HFFc6 (cell line): ENCODE measurements at places on chromosomes 12 and 14. TPM values are rescaled to one million over a fixed set of nuclear protein-coding genes. Genes with fewer than 3 reads are reported as not detected.

The RFX4 gene
- not detected in 3 replicates for total RNA-seq

DNA sequence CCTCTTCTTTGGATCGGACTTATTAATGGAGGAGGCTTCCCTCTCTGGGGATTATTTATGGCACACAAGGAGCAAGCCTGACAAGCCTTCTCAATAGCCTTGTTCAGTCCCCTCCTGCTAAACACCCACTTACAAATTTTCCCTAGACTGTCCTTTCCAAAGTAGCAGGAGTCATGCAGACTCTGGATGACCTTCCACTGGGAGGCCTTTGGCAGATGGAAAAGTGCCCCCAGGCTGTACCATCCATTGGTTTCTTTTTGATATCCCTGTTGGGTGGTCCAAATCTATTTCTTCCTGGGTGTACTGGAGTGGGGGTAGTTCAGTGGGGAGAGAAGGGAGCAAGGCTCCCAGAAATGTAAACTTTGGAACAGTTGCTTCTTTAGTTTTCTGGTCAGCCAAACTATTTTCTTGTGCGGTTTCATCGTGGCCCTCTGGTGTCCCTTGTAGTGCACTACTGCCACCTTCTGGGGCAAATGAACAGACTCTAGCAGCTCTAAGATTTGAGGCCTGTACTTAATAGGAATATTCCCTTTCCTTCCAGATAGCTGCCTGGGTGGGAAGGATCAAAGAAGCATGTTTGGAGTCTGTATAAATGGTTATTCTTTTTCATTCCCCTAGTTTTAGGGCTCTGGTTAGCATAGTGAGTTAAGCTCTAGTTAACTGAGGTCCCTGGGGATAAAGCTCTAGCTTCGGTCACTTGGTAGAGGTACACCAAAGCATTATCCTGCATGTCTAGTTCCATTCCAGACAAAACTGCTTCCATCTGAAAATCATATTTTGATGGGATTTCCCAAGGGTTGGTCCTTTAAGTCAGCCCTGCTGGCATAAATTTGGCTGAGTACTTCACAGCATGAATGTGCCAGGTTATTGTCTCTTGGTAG is 409.5 kb downstream of the SLC6A15 start:
- no peaks in the 10 kb centered on the region for H3K36me3 ChIP-seq
- peaks cover 21% of the 10 kb centered on the region for H3K4me1 ChIP-seq
- no peak overlapping the region for H3K27ac ChIP-seq
- no peaks in the 10 kb centered on the region for H3K27me3 ChIP-seq
- H3K4me3 ChIP-seq = no peak overlapping the region
- peak; percentile 60 for DNase-seq

The DNAJC22 gene
- 0.36 to 3.5 TPM (median 0.38 TPM) in 3 replicates for total RNA-seq

DNA sequence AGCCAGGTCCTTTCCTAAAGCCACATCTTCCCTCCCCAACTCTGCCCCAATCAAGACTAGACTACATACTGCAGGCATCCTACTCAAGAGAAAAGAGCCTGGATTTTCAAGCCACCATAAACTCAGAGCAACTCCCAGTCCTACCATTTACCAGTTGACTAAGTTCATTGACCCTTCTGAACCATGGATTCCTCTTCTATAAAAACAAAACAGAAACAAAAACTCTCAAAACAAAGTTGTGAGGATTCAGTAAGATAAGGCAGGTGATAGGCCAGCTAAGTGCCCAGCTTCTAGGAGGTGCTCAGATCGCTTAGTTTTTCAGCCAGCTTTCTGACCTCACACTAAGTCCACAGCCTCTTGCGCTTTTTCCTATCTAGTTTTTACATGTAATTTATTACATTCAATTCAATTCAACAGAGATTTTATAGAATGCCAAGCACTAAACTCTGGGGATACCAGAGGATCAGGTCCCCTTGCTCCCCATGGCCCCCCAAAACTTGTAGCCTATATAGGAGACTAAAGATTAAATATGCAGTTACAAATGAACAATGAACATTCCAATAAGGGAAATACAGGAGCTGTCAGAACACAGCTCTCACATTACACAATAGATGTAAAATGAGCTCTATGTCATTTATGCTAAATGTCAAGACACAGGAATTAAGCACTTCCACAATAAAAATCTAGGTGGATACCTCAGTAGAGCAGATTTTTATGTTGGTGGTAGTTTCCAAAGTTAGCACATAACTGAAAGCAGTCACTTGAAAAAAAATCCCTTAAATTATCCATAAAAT is 104.5 kb upstream of the EGLN3 start:
- H3K27ac ChIP-seq = no peak overlapping the region
- H3K27me3 ChIP-seq = peaks cover 3% of the 10 kb centered on the region; the same call in 1 of the 2 replicates
- no peaks in the 10 kb centered on the region for H3K4me1 ChIP-seq
- DNase-seq = no peak
- no peaks in the 10 kb centered on the region for H3K36me3 ChIP-seq
- no peak overlapping the region for H3K4me3 ChIP-seq

DNA sequence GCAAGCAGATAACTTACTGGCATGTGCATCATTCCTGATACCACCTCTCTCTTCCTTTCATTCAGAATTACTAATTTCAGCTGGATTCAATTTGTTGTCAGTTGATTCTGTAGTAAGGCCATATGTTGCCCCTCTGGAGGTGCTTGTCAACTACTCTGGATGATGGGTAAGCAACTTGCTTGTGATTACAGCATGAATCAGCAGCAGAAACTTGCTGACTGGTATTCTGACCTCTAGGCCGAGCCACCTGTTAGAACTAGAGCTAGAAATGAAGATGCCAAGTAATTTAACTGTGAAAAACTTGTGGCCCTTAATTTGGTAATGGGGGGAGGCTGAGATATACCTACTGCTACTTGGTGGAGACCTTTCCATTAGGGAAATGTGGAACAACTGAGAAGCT is 5.1 kb downstream of the RNF10 start:
- no peaks in the 10 kb centered on the region; the same call in 1 of the 2 replicates for H3K27me3 ChIP-seq
- peaks cover 26% of the 10 kb centered on the region for H3K36me3 ChIP-seq
- DNase-seq = peak; percentile 37
- H3K4me1 ChIP-seq = peaks cover 57% of the 10 kb centered on the region

The NRXN3 gene
- 0.07 to 0.27 TPM (median 0.19 TPM) in 3 replicates for total RNA-seq

DNA sequence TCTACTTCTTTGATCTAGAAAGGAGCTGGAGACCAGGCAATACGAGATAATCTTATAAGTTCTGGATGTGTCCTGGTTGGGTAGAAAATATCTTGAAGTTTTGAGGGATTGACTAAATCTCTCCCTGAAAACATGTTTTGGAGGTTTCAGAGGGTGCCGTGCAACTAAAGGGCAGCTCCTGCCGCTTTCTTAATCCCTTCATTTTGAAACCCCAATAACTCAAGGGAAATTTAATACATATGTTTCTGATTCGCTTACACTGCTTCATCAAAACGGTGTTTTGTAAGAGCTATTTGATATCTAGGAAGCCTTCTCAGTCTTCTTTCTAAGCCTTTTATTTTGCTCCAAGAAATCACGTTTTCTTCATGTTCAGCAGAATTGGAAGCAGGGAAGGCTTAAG is 129.0 kb downstream of the ASCL1 start:
- DNase-seq = no peak
- no peaks in the 10 kb centered on the region for H3K27me3 ChIP-seq
- no peak overlapping the region for H3K4me3 ChIP-seq
- no peaks in the 10 kb centered on the region for H3K4me1 ChIP-seq
- H3K36me3 ChIP-seq = peaks cover 3% of the 10 kb centered on the region; the same call in 1 of the 2 replicates
- H3K27ac ChIP-seq = no peak overlapping the region

DNA sequence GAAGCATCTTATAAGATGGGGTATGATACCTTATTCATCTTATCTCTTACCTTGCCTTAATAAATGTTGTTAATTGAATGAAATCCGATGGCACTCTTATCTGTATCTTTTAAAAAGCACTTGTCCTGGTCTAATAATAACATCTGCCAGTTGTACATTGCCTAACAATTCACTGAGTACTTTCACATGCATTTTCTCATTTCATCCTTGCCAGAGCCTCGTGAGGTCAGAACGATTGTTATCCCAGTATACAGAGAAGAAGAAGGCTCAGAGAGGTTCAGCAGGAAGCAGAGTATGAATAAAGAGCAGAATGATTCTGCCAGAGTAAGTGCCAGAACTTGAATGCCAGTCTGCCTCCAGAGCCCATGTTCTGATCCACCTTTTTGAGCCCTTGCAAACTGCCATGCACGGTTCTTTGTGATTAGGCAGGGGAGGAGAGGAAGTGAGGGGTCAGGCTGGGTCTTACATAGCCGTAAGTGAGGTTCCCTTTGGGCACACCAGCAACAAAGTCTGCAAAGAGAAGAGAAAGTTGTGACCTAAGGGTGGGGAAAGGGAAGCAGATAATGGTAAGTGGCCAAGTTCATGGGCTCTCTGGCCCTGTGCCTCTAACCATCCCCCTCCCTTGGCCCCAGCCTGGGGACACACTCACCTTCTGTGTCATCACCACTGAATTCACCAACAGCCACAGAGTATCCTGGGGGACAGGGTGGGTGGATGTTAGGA is 11.7 kb downstream of the ITGA5 start:
- DNase-seq = no peak
- peaks cover 41% of the 10 kb centered on the region for H3K4me1 ChIP-seq
- peak overlapping the region; percentile 77 for H3K27ac ChIP-seq
- H3K27me3 ChIP-seq = peaks cover 3% of the 10 kb centered on the region

DNA sequence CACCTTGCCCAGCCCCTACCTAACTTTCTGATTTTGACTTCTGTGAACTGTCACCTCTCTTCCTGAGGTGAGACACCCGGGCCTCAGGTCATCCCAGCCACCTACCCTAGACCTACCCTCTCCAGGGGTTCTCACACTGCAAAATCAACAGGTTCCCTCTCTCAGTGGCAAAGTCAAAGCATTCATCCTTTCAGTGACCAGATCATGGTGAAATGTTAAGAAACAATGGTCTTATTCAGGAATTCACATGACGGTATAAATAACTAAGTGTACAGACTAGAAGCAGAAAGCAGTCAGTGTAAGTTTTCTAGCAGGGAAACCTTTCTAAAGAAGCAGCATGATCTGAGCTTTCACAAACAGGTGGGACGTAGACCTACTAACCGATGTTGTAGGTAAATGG is 133.4 kb downstream of the TMTC1 start:
- no peak overlapping the region for H3K27ac ChIP-seq
- no peak overlapping the region for H3K4me3 ChIP-seq
- H3K36me3 ChIP-seq = no peaks in the 10 kb centered on the region
- H3K27me3 ChIP-seq = no peaks in the 10 kb centered on the region; the same call in 1 of the 2 replicates

GRCh38 chr12:93183940-93184671 is 193.6 kb upstream of the NUDT4 start:
- H3K27me3 ChIP-seq = no peaks in the 10 kb centered on the region; the same call in 1 of the 2 replicates
- no peaks in the 10 kb centered on the region for H3K36me3 ChIP-seq
- no peak for DNase-seq
- H3K4me1 ChIP-seq = peaks cover 35% of the 10 kb centered on the region

The OVCH1 gene
- not detected in 2 replicates for total RNA-seq

DNA sequence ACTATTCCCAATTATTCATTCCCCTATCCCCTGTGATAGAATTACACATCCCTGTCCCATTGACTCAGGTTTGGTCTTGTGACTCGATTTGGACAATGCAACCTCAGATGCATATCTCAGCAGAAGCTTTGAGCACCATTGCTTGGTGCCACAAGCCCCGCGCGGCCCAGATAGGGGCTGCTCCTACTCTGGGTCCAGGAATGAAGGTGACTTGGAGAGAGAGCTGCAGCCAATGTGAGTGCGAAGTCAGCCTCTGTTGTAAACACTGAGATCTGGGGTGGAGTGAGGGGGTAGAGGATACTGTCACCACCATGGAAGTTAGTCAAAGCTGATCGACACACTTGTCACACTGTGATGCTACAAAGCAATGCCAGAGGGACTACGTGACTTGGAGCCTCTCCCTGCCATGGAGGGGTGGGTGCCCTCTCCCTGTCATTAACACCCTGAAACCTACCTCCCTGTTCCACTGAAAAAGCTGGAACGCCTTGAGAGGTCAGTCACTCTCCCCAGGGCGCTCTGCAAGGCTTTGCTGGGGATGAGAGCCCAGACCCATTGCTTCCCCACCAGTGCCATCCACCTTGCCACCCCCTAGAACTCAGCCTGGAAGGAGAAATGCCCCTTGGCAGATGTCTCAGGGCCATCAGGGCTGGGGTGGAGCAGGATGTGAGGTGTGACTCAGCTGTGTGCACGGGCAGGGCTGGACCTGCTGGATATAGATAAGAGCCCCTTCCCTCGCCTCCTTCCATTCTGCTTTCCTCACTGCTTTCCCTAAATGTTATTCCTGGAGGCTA is 6.6 kb upstream of the PLEK2 start:
- H3K4me3 ChIP-seq = no peak overlapping the region
- peaks cover 29% of the 10 kb centered on the region for H3K4me1 ChIP-seq
- no peak overlapping the region for H3K27ac ChIP-seq
- DNase-seq = peak; percentile 20
- peaks cover 1% of the 10 kb centered on the region; the same call in 1 of the 2 replicates for H3K27me3 ChIP-seq

GRCh38 chr14:77120771-77121743 is 20.5 kb downstream of the ZDHHC22 start:
- H3K4me3 ChIP-seq = no peak overlapping the region
- H3K27ac ChIP-seq = no peak overlapping the region
- peaks cover 4% of the 10 kb centered on the region for H3K27me3 ChIP-seq
- no peaks in the 10 kb centered on the region for H3K4me1 ChIP-seq

The ENDOU gene
- 0.11 to 0.22 TPM (median 0.11 TPM) in 3 replicates for total RNA-seq

The TMCC3 gene
- not detected in 3 replicates for total RNA-seq

- H3K4me3 ChIP-seq = no peak overlapping the region
- no peaks in the 10 kb centered on the region for H3K27me3 ChIP-seq
- H3K4me1 ChIP-seq = no peaks in the 10 kb centered on the region
- H3K27ac ChIP-seq = no peak overlapping the region
- no peaks in the 10 kb centered on the region for H3K36me3 ChIP-seq
- DNase-seq = no peak
Observed at GRCh38 chr12:108394196-108394595, 55.1 kb upstream of the CMKLR1 start.

GRCh38 chr14:57352396-57353170 is 37.8 kb upstream of the NAA30 start:
- H3K4me1 ChIP-seq = peaks cover 14% of the 10 kb centered on the region
- peaks cover 13% of the 10 kb centered on the region for H3K27me3 ChIP-seq
- no peak overlapping the region for H3K27ac ChIP-seq

The KRT81 gene
- 0.63 and 0.78 TPM in 2 replicates for total RNA-seq

The SERPINA1 gene
- total RNA-seq = not detected in 3 replicates

DNA sequence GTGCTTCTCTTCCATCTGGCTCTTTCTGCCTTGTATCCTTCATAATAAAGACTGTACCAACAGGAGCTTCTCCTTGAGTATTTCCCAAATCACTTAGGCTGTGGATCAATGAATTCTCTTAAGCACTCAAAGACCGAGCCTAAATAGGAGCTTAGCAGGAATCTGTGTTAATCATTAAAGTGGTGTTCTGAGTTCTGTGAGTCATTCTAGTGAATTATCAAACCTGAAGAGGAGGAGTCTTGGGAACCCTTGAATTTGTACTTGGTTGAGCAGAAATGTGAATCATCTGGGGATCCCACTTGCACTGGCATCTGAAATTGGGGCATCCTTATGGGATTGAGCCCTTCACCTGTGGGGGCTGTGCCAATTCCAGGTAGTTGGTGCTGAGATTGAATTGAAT is 946.2 kb downstream of the BCL11B start:
- peaks cover 5% of the 10 kb centered on the region; the same call in 1 of the 2 replicates for H3K36me3 ChIP-seq
- no peak overlapping the region for H3K27ac ChIP-seq
- no peaks in the 10 kb centered on the region for H3K4me1 ChIP-seq
- H3K27me3 ChIP-seq = no peaks in the 10 kb centered on the region; the same call in 1 of the 2 replicates

The SCNN1A gene
- total RNA-seq = 0.17 TPM in 1 of 3 replicates, not detected in the others
